ENCODE measurements at places on chromosomes 4 and X.

DNA sequence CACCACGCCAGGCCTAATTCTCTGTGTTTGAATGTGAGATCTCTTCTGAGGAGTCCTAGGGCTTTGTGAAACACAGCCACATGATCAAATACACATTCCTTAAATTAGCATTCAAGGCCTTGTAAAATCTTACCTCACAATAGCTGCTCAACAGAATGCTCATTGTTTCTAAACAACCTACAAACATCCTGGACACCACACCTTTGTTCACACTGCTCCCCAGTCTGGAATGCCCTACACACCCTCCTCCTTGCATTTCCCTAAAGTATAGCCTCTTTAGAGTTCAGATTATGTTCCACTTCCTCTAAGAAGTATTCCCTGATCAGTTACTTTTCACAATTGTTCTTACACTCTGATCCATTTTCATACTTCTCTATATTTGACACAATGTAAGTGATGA lies 110.6 kb downstream of the AGTR2 start:
- no peak for DNase-seq

DNA sequence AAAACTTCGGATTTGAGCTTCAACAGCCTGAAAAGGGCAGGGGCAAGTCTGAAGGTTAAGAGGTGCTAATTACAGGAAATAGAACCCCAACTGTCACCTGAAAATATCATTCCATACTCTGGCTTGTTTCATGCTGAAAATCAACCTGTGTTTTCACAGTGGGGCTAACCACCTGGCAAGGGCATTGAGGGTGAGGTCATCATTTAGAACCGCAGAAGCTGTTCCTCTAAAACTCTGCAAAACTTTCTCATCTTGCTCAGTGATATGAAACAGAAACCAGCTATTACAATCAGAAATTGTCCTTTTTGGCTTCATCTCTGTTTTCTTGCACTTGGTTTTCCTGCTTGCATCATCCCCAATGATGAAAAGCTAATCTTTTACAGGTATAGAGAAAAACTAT lies 247.6 kb downstream of the DCLK2 start:
- DNase-seq: no peak

GRCh38 chr4:154741922-154742850 lies 1.6 kb upstream of the LRAT start:
- DNase-seq: no peak

GRCh38 chr4:106707776-106708463 lies 328.2 kb downstream of the DKK2 start:
- no peak for DNase-seq

DNA sequence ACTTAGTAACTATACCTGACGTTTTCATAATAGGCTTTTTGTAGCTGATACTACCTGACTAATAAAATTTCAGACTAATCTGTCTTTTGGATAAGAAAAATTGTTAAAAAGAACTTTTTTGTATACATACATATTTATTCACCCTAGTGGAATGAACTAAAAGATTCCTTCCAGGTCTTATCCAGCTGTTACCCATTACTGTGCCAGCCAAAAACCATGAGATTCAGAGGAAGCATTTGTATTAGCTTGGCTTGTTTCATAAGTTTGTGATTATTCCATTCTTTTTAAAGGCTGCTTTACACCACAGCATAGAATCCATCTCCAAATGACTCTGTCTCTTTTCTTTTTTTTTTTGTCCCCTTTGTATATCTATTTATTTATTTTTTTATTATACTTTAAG lies 149.4 kb downstream of the FAT4 start:
- no peak for DNase-seq

DNA sequence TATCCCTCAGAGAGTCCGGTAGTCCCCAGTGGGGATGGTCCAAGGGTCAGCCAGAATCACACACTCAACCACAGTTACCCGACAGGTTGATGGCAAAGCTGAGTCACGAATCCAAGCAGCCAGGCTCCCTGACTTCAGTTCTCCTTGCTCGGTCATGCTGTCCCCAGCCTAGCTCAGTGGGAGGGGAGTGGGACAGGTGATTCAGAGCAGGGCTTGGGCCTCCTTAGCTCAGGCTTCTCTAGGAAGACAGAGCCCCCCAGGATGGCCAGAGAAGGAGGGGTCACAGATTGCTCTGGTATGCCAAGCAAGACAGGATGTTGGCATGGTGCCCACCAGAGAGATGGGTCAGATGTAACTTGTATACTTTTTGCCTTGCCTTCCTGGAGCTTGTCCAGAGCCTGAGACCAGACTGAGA lies 66.5 kb downstream of the EFNB1 start:
- DNase-seq: peak; percentile 71

GRCh38 chr4:172390331-172390730 lies 577.1 kb downstream of the GALNTL6 start:
- no peak for DNase-seq

DNA sequence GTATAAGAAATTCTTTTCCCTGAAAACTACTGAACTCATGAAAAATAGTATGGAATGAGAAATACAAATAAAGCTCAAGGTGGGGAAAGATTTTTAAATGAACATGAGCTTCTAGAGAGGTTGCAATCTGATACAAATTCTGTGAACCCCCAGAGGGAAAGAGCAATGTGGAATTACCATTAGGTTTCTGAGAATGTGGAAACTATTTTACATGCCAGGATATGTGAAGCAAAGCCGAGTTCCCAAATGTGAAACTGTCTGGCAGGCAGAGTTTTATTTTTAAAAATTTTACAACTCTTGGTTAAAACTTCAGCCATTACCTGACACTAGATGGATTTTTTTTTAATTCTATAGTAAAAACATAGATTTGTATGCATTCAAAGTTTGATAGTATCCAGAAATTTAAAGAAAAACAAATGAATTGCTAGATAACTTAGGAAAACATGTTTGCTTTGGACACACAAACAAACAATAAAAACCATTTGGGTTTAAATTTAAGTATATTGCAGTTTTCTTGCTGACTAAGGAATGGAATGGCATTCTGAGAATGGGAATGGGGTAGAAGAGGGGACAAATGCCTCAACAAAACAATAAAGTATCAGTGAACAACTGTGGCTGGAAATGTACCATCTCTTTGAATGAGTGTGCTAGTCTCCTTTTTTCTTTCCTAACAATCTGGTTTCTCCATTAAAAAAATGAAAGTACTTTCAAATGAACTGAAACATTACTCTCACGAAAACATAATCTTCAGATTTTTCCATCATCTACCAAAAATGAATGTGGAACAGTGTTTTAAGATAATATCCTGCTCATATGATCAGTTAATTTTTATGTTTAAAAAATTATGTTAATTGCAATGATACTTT lies 99.6 kb downstream of the PCDH18 start:
- no peak for DNase-seq

- peak; percentile 31 for DNase-seq
Measured at GRCh38 chr4:15778289-15779241, at the start of gene CD38. TSS of gene CD38 (plus strand) at chr4:15778328. CDS start at chr4:15778415, 87 bp downstream.
